ENCODE measurements at places on chromosomes 5 and 9. TPM values are rescaled to one million over a fixed set of nuclear protein-coding genes. Genes with fewer than 3 reads are reported as not detected.
A peak's percentile ranks its signal among the peaks of the same experiment; 100 is the strongest.

Gene PDCD1LG2
- total RNA-seq, result not detected

DNA sequence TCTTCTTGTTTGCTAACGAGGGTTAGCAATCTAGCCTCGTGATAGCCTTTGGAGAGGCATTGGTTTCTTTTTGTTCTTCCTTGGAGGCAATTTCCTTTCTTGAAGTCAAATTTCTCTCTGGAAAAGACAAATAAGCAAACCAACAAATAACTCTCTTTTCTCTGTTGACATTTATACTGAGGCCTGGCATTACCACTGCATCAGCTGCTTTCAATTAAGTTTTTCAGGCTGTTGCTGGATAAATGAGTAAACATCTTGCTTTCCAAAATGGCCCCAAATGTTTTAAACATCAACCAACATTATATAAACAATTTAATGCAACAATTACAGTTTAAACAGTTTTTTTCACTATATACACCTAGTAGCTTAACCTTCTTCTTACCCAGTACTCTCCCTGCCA, 264.4 kb downstream of the HTR1A start:
- no peak for DNase-seq

- no peak for DNase-seq
These were observed 569.6 kb upstream of the TUSC1 start for GRCh38 chr9:26247861-26248260.

- DNase-seq, result no peak
These were observed 699.0 kb upstream of the ARRDC3 start for GRCh38 chr5:92081958-92082712.

Gene SLC36A2
- not detected for total RNA-seq

Gene HNRNPK
- total RNA-seq, result 552 TPM

GRCh38 chr5:169880012-169880663, 100.2 kb downstream of the INSYN2B start:
- no peak for DNase-seq

DNA sequence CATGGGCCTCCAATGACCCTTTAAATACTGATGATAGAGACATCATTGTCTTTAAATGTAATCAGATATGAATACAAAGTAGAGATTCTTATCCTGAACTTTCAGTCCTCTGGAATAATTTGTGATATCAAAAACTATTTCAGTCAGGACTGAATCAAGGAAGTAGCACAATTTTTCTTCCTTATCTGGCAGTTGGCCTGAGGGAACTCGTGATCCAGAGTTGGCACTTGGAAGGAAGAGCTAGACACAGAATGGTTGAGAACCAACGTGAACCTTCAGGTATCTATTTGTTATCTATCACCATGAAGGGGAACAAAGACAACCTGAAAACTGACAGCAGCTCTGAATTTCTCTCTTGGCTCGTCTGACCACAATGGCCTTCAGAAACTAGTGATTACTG, 269.3 kb downstream of the PRDM9 start:
- DNase-seq, result no peak

DNA sequence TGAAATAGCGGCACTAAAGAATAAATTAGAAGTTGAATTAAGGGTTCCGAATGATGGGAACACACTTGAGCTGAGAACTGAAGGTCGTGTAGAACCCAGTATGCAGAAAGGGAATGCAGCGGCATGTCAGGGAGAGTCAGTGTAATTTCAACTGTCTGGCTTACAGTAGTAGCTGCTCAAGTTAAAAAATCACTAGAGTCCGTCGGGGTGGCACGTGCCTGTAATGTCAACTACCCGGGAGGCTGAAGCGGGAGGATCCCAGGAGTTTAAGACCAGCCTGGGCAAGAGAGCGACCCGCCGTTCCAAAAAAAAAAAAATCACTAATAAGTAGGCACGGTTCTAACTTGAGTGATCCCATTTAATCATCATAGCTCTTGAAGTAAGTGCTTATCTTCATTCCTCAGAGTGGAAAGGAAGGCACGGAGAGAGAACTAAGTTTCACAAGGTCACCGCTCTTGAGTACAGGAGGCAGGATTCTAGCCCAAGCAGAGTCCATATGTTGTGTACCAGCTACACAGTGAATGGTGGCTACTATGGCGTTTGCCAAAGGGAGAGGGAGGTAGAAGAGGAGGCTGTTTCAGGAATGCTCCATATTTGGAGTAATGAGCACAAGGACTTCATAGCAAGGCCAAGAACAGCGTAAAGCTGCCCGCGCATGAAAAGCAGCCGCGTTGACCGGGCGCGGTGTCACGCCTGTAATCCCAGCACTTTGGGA, 831 bp downstream of the RMRP start:
- no peak for DNase-seq

DNA sequence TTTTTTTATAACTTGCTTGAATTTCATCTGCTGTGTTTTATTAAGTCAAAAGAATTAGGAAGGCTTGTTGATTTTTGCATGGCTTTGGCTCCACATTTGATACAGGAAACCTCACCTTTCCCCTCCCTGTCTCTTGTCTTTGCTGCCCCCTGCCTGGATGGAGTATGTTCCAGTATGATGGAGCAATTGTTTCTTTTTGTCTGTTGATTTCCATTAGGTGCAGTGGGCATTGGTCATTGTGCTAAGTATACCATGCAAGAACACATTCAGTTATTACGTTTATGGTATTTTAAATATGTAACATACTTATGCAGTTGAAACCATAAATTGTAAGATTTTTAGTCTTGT, 19.6 kb downstream of the TJP2 start:
- DNase-seq, result no peak

Gene BAG1
- 78.4 TPM for total RNA-seq

DNA sequence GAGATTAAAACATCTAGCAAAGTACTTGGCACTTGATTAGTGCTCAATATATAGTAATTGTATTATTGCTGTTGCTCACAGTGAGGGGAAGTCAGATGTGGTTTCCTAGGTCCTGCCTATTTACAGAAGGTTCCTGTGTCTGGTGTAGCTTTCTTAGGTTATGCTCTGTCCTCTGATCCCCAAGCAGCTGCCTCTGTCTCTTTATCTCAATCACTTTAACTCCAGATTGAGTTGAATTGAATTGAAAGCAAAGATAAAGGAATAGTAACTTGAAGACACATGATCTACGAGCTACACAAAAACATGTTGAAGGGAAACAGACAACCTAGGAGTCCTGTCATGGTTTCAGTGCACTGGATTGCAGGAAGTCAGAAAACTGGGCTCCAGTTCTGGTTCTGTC, 113.9 kb upstream of the ADAMTSL1 start:
- DNase-seq, result no peak

GRCh38 chr5:155024015-155024414, 10.5 kb downstream of the KIF4B start:
- DNase-seq, result no peak

GRCh38 chr5:54095969-54096368, 214.4 kb downstream of the ARL15 start:
- DNase-seq, result no peak

DNA sequence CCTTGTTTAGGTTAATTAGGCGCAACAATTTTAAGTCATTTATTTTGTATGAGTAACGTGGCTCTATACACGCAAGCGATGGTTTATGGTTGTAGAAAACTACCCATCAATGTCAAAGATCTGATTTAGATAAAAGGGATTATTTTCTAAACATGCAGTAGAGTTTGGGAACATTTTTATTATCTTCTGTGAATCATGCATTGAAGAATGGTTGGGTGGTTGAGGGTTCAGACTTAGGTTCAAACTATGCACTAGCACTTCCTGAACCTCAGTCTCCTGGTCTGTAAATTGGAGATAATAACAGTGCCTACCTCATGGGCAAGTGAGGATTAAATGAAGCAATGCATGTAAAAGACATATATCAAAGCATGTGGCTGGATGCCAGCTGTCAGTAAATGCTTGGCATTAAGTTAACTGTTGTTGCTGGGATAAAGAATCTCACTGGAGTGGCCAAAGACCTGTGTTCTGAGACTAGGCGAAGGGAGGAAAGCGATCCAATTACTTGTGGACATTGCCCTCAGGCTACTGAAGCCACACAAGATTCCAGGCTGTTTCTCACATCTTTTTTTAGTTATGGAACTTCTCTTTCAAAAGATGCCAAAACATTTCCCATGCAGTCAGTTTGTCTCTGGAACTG, 1.1 kb upstream of the OTULINL start:
- peak; percentile 60 for DNase-seq

DNA sequence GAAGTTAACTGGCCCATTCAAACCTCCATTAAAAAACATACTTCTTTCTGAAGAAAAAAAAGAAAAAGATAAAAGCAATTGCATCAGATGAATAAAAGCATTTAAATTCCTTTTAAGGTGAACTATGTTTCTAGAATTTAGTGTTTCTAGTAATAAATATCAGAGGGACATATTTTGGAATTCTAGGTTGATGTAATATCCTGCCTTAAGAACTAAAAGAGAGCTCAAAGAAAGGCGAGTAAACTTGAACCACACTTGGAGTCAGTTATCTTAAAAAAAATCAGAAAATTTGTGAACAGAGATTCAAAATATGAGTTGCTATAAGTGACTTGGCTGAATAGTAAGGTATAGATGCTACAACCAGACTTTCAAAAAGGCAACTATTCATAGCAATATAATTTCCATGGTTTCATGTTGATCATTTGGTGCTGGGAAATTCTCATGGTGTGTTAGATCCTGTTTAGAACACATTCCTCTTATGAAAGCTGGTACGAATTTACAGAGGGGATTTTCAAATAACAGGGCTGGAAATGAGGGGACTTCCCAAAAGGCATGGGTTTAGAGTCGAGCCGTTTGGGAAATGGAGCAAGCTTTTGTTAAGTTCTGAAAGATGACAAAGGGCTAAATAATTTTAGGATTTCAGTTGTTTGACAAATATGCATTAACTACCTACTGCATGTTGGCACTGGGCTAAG, 37.6 kb upstream of the RAI14 start:
- DNase-seq, result no peak

DNA sequence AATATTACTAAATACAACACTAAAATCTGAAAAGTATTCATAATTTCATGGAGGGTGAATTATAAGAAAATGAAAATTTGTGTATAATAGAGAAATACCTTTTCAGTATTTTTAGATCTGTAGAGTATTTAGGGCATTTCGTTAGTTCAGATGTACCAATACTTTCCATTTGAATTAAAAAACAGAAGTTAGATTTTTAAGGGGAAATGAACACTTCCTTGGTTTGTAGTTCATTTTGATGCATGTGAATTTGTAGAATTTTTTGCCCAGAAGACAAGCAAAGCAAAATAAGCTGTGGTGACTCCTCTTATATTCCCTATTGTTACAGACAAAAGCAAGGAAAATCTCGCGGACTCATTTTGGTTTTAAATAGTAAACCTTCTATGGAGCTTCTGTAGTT, 209.0 kb upstream of the RPS23 start:
- no peak for DNase-seq

Measured in HT-29 (cell line).